ENCODE measurements at places on chromosomes 12 and 14. TPM values are rescaled to one million over a fixed set of nuclear protein-coding genes. Genes with fewer than 3 reads are reported as not detected.

GRCh38 chr14:90242444-90242843 lies 13.9 kb upstream of the PSMC1 start:
- DNase-seq: no peak

DNA sequence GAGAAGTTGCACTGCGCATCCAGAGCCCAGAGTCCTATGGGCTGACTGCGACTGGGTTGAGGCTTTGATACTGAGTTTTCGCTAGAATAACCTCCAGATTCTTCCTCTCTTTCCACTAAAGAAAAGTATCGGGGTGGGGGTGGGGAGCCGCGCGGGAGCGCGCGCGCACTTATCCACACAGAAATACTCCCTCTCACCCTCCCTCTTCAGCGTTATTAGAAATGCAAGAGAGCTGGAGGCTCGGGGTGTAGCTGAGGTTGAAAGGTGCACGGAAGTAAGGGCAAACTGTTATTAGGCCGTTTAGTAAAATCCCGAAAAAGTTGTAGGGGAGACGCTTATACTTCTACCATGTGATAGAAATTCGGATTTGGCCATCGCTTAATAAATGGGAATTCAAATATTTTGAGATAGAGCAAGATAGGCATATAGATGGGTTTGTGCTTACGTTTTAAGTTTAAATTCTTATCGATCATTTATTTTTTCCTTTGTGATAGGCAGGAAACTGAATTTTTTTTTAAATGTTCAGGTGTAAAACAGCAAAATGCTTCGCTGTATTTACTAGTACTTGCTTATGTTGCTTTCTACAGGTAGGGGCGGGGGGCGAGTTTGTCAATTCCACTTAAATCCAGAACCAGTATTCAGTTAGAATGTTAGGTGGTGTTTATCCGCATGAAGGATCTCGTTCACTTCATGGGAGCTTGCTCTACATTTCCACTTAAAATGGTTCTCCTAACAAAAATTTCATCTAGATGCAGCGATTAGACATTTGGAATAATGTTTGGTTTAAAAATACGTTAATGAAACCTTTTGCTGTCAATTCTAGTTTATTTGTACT lies 1.1 kb downstream of the ARHGAP5 start:
- peak; percentile 57 for DNase-seq

DNA sequence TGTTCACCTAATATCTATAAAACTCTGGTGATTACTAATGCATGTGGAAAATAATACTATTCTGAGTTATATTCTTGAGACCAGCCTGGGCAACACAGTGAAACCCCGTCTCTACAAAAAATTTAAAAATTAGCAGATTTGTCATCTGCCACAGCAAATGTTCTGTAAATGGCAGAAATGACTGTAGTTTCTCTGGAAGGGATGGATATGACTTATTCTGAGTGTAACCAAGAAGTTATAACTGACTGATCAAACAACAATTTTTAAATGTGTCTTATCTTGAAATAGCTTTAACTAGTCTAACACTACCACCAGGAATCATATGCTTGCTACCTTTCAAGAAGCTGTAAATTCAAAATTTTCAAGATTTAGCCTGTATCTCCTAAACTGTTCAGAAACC lies 88.7 kb downstream of the PLBD1 start:
- DNase-seq: no peak

GRCh38 chr12:89707703-89708564 lies 704 bp downstream of the ATP2B1 start:
- DNase-seq: peak; percentile 27

KCNH3 gene
- total RNA-seq: 0.86 TPM

CLEC6A gene
- total RNA-seq: 0.21 TPM

COCH gene
- 3.2 TPM for total RNA-seq

RNF212B gene
- not detected for total RNA-seq

STRN3 gene
- 44.6 TPM for total RNA-seq
